ENCODE measurements at places on chromosomes 3 and 15.

DNA sequence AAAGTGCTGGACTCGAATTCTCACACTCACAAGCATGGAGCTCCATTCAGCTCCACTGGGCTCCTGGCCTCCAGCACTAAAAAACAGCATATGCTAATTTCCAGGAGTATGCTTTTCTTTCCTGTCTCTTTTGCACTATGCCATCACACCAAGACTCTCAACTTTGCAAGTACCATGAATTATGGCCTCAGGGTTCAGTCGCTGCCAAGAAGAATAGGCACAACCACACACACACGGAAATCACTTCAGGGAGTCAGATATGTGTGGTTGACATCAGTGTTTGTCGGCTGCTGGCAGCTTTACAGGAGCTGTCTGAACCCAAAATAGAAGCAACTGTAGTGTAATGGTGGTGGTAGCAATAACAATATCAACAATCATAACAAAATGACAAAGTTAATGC lies 305.0 kb upstream of the SLCO3A1 start:
- no peak for DNase-seq

DNA sequence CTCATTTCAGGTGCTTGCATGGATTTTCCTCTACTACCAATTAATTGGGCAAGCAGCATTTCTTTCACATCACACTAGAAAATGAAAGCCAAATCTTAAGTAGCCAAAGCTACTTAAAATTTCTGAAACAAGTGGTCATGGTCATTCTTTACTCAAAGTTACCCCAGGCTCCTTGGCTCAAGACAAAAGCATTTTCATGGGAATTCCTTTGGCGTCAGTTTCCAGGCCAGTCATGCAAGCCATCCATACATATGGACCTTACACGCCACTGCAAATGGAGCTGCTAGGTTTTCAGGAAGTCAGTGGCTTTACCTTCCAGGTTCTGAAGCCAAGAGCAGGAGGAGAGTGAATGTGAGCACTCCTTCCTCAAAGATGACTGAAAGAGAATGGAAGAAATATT lies 83.7 kb upstream of the IL12A start:
- no peak for DNase-seq

DNA sequence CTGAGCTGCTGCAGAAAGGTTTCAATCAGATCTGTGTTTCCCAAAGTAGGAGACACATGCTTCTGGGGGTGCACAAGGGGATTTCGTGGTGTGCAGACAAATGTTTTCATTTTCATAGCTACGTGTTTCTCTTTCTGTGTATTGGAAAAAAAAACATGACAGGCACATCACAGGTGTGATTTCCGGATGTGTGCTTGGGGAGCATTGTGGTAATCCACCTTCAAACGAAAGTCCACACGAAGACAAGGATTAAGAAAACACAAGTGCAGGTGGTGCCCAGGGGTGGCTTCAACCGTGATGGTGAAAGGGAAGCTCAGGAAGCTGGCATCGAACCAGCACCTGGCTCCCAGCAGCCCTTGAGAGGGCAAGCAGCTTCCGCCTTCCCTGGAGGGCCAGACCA lies 164.6 kb upstream of the LINGO1 start:
- no peak for DNase-seq

- no peak for DNase-seq
Measured at GRCh38 chr15:63672775-63673174, 75.6 kb downstream of the FBXL22 start.

DNA sequence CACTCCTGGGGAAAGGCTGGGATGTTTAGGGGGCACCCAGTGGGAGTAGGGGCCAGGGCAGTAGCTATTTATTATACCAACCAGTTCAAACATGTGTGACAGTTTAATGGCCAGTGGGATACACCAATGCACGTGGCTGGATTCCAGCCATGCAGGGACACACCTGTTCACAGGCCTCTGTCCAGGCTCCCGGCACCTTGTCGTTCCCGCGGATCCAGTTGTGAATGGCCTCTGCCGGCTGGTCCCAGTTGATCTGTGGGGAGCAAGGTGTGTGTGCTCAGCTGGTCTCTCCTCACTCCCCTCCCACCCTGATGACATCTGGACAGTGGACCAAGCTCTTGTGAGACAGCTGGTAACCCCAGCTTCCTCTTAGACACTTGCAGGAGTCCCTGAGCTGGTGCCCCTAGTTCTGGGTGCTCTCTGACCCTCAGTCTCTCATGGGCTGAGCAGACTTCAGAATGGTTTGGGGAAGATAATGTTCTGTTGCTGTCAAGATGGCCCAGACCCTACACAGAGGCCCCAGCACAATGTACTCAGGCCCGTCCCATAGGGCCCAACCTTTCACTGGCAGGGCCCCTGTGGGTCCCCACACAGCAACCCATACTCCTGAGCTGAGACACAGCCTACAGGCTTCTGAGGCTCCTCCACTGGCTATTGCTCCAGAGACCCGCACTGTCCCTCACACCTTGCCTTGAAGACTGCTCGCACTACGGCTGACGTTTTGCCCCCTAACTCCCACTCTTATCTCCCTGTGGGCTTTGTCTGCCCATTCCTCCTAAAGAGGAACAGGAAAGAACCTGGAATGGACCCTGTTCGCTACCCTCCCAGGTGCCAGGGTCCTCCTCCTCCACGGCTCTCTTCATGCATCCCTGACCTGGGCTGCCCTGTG lies 25.8 kb downstream of the ALDH1L1 start:
- DNase-seq: no peak

Data from activated naive CD4-positive, alpha-beta T cell treated with Interleukin-2 at 50 U/mL for 16 hours (primary cell).